ENCODE measurements at places on chromosomes 3 and 15.

- DNase-seq: no peak
These were observed 7.9 kb downstream of the TM4SF18 start for GRCh38 chr3:149325581-149325980.

DNA sequence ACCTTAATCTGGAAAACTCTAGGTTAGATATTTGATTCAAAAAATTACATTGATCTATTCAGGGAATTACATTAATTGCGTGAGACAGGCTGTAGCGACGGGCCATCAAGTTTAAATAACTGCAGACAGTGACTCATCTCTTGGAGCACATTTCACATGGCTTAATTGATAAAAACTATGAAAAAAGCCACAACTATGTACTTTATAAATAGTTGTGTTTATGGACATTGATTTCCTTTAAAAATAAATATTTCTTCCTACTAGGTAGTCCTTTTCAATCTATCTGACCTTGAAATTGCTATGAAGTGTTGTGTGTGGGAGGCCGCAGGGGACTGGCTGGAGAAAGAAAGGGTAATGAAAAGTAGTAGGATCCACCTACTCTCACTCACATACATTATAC lies 157.8 kb downstream of the IL1RAP start:
- peak; percentile 24 for DNase-seq

DNA sequence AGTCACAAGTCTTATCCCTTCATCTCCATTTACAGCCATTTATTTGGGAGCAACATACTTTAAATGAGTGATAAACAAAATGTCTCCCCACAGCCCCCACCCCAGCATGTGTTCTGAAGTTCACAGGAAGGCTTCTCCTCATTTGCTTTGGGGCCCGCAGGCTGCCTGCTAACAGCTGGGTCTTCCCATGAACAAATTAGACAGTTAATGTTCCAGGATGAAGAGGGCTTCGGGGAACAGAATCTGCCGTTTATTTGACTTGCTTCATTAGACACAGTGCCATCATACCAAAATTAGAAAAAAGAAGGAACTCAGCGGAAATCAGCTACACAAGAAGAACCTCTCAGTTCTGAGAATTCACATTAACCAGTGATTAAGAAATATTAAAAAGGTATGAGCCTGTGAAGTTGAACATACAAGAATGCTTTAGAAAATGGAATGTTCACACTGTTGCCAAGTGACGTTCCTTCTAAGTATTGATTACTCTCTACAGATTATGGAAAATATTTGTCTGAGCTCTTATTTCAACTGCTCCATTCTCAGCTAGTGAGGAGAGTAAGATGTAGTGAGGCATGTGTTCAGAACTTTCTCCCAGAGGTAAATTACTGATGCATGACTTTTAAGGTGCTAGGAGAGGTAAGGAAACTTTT lies 107.5 kb upstream of the THBS1 start:
- DNase-seq: no peak

DNA sequence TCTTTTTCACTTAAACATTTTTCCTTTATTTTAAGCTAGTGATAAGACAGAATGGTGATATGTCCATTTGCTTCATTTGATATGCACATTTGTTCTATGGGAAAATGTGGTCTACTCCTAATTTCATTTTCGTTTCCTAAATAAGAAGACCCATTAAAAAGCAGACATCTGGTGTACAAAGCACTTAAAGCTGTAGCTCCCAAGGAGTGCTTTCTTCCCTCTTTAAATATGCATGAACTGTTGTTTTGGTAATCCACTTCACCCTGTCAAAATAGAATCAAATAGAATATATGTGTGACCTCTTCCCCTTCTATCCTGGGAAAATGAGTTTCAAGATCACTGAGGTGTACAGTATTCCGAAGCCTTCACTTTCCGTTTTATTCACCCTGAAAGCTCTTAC lies 182.8 kb downstream of the ROBO2 start:
- no peak for DNase-seq

DNA sequence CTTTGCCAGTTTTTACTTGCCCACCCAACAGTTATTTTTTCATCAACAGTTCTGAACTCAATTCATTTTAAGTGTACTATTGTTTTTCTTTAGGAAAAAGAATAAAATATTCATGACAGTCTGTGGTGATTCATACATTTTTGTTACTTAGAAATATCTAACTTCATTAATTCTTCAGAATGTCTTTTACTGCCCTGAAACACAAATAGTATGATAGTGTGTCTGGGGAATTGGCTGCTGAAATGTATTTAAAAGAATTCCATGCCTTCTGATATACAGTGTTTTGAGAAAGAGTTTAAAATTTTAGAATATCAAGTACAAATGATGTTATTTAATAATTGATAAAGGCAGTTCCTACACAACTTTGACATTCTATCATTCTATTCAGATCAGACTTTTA lies 854.1 kb downstream of the NAALADL2 start:
- DNase-seq: no peak

GRCh38 chr15:29740692-29741311 lies 81.5 kb downstream of the TJP1 start:
- DNase-seq: no peak

DNA sequence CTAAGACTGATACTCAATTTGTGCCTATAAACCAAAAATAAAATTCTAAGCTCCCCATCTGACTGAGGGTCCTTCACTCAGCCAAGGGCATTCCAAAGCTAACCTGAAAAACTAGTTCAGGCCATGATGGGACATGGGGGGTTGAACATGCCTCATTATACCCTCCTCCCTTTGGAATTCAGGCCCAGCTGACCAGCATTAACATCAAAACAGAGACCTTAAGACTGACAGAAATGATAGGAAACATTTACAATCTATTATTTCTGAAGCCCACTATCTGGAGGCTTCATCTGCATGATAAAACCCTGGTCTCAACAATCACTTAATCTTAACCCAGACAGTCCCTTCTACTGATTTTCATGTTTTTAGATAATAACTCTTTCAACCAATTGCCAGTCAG lies 140.4 kb downstream of the ANO10 start:
- no peak for DNase-seq

DNA sequence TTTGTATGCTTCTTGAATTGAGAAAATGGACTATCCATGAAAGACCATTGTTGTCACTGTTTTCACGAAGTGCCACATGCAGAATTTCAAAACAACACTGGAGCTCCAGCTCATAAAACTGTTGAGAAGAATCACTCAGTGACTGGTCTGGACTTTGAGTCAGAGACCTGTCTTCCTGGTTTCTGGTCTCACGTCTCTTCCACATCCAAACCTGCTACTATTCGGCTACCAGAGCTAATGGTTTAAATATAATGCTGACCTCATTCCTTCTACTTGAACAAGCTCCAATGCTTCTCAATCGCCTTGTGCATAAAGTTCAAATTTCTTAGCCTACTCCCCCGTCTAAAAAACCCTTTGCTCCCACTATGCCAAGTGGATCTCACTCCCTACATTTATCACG lies 227.9 kb upstream of the NR2F2 start:
- no peak for DNase-seq

- DNase-seq: no peak
These were observed 4.7 kb downstream of the SUCLG2 start for GRCh38 chr3:67649681-67650080.

DNA sequence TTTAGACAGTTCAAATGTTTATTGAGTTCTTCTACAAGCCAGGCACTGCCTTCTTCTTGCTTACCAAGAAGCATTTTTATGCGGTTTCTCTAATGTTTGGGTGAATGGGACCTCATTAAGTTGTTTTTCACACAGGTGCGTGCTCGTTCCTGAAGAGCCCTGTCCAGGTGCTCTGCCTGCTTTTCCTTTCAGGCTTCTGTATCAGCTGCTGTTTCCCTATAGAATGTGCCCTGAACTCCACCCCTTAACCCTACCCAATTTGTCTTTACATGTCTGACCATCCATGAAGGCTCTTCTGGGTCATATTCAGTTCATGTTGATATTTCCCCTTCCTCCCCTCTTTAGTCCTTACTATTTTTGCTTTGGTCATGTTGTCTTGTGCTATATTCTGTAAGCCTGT lies 22.4 kb upstream of the GOLGA6L10 start:
- DNase-seq: no peak

GRCh38 chr3:141940194-141940776 lies 63.8 kb downstream of the ATP1B3 start:
- DNase-seq: peak; percentile 53

GRCh38 chr15:38672814-38673670 lies 108.4 kb upstream of the RASGRP1 start:
- no peak for DNase-seq

GRCh38 chr15:49273734-49274318 lies 103.8 kb downstream of the GALK2 start:
- no peak for DNase-seq

DNA sequence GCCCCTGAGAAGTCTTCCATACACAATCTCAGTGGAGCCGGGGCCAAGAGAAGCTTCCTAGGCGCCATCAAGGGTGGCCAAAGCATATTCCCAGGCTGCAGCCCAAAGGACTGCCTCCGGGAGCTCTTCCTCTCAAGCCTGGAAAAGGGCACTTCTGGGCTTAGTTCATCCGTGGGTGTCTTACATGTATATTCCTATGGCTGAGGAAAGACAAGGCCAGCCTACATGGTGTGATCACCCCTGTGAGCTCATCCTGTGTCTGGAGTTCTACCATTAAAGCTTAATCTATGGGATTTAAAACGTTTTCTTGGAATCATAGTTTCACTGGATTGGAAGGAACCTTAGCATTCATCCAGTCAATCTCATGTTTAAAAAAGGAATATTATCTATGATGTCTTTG lies 21.9 kb upstream of the TIMP4 start:
- no peak for DNase-seq

DNA sequence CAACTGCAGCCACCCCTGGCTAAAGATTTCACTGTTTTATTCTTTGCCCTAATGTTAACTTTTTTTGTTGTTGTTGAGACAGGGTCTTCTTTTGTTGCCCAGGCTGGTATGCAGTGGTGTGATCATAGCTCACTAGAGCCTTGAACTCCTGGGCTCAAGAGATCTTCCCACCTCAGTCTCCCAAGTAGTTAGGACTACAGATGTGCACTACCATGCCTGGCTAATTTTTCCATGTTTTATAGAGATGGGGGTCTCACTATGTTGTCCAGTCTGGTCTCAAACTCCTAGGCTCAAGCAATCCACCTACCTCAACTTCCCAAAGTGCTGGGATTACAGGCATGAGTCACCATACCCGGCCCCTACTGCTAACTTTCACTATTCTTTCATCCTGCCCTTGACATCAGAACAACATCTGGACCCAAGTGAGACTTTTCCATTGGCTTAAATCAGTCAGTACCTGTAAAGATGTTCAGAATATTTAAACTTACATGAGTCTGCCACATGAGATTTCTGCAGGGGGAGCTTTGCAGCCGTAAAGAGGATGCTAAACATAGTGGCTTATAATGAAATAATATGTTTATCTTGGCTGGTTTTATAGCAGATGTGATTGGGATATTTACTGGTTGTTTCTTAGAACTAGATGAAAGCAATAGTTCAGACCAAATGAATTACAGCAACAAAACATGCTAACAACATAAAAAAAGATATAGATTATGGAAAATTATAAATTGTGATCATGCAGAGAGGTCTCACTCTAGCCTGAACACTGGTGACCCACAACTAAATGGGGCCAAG lies 73.6 kb downstream of the HMG20A start:
- DNase-seq: no peak

DNA sequence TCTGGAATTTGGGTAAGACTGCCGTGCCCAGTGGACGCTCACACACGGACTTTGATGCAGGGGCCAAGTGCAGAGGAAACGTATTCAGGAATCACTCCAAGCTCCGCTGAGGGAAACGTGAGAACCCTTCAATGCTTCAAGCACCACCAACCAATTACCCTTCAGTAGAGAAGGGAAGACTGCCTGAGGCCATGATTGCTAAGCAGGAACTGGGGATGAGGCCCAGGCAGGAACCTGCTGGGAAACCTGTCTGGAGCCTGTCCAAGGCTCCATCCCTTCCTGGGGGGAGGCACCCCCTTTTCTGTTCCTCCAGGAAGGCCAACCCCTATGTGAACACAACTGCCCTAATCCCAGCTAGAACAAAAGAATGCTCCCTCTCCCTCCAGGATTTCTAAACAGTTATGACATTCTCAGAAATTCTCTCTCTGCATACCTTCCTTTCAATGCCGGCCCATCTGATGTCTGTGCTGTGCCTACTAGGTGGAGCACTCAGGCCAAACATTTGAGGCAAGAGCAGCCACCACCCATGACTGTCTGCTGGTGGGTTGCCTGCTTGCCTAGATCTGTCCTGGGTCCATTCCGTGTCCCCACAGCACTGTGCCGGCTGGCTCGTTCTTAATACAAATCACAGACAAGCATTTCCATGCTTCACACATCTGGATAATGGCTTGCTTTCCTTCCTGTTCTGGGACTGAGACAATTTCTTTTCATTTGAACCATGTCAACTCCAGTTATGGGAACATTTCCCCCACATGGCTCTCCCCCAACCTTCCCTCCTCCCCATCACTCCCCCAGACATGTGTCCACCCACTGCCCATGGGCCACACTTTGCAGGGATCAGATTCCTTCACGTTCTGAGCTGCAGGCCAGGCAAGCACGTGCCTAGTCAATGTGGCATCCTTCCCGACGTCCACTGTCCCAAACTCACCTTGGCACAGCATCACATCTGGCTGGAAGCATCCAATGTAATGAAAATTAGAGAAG lies 149.4 kb downstream of the ADAMTS17 start:
- DNase-seq: no peak

DNA sequence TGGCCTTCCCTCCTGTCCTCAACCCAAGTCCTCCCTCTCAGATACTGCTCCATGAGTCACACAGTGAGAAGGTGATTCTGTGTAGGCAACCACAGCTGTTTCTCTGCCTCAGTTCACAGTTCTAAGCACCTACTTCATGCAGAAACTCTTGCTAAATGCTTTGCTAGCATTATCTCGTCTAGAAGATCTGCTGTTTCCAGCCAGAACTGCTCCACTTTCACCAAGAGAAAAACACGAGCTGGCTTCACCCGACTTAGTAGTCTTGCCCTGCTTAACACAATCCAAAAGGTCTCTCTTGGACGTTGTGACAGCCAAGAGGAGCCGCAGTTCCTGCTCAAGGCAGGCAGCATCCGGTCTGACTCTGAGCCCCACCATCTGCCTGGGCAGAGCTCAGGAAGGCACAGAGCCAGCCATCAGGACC lies 272.1 kb downstream of the UACA start:
- DNase-seq: no peak

GRCh38 chr3:69203631-69204314 lies 81.4 kb upstream of the LMOD3 start:
- DNase-seq: no peak

DNA sequence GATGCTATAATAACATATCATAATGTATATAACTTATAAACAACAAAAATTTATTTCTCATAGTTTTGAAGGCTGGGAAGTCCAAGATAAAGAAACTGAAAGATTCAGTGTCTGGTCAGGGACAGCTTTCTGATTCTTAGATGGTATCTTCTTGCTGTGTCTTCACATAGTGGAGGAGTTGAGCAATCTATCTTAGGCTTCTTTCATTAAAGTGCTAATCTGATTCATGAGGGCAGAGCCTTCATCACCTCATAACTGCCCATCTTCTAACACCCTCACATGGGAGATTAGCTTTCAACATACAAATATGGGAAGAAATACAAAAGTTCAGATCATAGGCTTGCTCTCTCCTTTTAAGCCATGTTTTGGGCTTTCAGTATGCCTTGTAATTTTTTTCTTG lies 774.8 kb upstream of the EPHA6 start:
- DNase-seq: no peak

- DNase-seq: peak; percentile 85
These were observed 38.3 kb downstream of the MYH15 start for GRCh38 chr3:108472001-108472591.

GRCh38 chr15:74890665-74890960 lies 771 bp downstream of the MPI start:
- no peak for DNase-seq
